Activated CD8-positive, alpha-beta memory T cell treated with anti-CD3 and anti-CD28 coated beads for 1 hour (primary cell): ENCODE measurements at places on chromosomes 6 and 20.

GRCh38 chr6:9197726-9198125 is 762.4 kb upstream of the SLC35B3 start:
- no peak for DNase-seq

GRCh38 chr20:61120595-61121515 is 131.2 kb upstream of the CDH4 start:
- DNase-seq: no peak

DNA sequence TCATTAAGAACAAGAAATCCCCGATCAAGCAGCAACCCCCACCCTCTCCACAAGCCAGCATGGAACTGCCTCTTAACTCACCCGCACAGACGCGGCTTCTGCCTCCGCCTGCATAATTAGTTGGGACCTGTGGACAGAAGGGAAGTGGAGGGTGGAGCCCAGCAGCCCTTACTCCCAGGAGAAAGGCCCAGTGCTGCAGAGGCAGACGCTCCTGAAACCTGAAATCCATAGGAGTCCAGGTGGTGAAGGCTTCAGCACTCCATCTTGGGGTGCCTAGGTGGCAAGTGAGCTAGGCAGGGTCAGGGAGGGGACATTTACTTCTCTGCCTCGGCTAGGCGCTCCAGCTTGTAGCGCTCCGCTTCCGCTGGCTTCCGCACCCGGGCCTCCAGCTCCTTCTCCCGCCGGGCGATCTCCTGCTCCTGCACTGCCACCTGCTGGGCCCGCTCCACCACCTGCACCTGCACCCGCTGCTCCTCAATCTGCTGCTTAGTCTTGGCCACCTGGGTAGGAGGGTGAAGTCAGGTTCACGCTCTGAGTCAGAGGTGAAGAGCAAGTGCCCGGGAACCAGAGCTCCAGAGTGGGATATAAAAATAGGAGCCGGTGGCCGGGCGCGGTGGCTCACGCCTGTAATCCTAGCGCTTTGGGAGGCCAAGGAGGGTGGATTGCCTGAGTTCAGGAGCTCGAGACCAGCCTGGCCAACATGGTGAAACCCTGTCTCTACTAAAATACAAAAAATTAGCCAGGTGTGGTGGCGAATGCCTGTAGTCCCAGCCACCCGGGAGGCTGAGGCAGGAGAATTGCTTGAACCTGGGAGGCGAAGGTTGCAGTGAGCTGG is 10.7 kb downstream of the TUBB start:
- peak; percentile 59 for DNase-seq

- DNase-seq: no peak
These were observed 166.4 kb upstream of the PRND start for GRCh38 chr20:4555188-4555890.

- DNase-seq: no peak
These were observed 188.4 kb downstream of the JARID2 start for GRCh38 chr6:15434263-15434662.

GRCh38 chr6:18405477-18406293 is 18.5 kb downstream of the RNF144B start:
- DNase-seq: no peak

- no peak for DNase-seq
These were observed 23.8 kb downstream of the SLCO4A1 start for GRCh38 chr20:62665826-62666735.

GRCh38 chr6:35391240-35391968 is 49.0 kb downstream of the PPARD start:
- DNase-seq: no peak

GRCh38 chr6:92690997-92691599 is 728.3 kb downstream of the EPHA7 start:
- DNase-seq: no peak

GRCh38 chr6:22237526-22237925 is 59.3 kb downstream of the PRL start:
- DNase-seq: no peak

DNA sequence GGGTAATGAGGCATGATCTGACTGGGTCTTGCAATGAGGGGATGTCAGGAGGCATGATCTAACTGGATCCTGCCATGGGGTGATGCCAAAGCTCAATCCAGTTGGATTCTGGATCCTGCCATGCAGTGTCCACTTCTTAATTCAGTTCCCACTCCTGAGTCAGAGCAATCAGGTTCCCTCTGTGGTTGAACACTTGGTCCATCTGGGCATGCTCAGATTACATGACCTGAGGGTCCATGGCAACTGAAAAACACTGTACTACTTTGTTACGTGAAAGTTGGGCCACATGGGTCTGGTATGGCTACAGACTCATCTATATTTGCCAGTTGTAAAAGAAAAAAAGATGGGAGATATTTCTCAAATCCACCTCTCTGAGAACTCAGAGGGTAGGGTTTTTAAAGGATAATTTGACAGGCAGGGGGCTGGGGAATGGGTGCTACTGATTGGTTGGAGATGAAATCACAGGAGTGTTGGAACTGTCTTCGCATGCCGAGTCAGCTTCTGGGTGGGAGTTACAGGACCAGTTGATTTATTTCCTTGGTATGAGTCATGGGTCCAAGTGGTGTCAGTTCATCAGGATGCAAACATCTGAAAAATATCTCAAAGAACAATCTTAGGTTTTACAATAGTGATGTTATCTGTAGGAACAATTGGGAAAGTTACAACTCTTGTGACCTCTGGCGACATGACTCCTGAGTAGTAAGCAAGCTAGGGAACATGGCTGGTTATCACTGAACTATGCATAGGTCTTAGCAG is 21.6 kb downstream of the C6orf163 start:
- DNase-seq: no peak

GRCh38 chr20:33019465-33020277 is 11.8 kb upstream of the BPIFB6 start:
- no peak for DNase-seq

DNA sequence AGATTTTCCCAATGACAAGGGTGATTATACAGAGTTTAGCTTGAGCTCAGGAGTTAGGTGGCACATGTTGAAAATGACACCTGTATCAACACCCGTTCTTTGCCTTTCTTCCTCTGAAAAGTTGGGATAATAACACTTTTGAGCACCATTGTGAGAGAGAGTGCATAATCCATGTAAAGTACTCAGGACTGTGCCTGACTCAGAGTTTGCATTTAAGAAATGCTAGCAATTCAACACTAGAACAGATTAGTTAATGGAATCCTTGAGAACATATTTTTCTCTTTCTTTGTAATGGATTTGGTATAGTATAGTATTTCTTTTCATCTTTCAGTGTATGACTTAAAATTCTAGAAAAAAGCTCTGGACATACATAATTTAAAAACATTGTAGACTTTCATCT is 449.2 kb downstream of the GJA1 start:
- no peak for DNase-seq
